ENCODE measurements at places on chromosomes 16 and 17.

DNA sequence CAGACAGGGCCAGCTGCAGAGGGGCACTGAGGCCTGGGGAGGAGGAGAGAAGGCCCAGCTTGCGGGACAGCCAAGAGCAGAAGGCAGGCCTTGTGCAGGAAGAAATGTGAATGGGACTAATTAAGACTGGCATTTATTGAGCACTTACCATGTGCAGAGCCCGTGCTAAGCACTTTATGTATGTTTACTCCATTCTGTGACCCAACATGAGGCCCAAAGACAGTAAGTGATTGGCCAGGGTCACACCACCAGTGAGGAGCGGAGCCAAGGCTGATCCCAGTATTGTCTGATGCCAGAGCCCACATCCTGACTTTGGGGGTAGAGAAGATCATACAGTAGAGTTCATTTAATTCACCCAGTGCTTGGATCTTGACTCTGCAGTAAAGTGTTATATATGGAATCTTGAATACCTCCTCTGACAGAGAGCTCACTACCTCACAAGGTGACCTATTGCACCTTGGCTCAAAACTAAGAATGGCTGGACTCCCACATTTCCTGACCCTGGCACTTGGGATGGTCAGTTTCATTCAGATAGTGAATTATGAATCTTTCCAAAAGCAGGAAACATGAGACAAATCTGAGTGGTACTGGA is 13.6 kb downstream of the KATNB1 start:
- DNase-seq: no peak

DNA sequence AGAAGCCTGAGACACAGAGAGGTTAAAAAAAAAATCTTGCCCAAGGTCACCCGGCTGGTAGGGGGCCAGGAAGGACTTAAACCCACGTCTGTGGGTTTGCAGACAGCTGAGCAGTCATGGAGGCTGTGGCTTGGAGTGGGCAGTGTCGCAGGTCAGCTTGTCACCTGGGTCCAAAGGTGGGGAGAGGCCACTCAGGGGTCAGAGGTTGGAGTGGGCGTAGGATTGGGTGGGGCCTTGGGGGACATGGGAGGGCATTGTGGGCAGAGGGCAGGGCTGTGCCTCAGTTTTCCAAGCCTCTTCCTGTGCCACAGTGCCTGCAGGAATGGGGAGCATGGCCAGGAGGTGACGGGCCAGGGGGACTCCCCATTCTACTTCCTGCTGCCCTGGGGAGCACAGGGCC is 2.0 kb upstream of the NDRG4 start:
- DNase-seq: no peak

- no peak for DNase-seq
These were observed 39.4 kb upstream of the PHB1 start for GRCh38 chr17:49454050-49454449.

- no peak for DNase-seq
These were observed 30.0 kb downstream of the SDK2 start for GRCh38 chr17:73614256-73614655.

DNA sequence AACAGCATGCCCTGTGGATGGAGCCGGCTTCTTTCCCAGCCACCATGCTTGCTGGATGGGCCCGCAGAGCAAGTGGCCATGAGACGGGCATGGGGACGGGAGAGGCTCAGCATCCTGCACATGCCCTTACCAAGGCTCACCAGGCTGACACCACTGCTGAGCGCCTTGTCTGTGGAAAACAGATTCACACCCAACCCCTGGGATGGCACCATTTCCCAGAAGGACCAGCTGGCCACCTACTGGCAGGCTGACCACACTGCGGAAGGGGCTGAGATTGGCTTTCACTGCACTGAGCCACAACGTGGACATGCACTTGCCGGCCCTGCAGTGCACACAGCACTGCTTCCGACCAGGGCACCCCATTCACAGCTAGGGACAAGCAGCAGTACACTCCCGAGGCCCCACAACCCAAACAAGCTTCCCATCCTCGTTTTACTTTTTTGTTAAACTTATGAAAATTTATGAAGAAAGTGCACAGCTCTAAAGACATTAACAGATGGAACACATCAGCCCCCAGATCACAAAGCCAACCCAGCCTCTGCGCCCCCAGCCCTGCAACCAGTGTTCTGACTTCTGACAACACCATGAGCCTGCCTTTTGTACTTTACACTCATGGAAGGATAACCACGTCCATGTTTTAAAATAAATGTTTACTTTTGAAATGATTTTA is 13.9 kb upstream of the KRTAP17-1 start:
- no peak for DNase-seq

- DNase-seq: no peak
These were observed 58.0 kb downstream of the GOSR1 start for GRCh38 chr17:30534938-30535921.

- DNase-seq: no peak
These were observed 79.0 kb downstream of the HAPSTR1 start for GRCh38 chr16:9170470-9170869.

DNA sequence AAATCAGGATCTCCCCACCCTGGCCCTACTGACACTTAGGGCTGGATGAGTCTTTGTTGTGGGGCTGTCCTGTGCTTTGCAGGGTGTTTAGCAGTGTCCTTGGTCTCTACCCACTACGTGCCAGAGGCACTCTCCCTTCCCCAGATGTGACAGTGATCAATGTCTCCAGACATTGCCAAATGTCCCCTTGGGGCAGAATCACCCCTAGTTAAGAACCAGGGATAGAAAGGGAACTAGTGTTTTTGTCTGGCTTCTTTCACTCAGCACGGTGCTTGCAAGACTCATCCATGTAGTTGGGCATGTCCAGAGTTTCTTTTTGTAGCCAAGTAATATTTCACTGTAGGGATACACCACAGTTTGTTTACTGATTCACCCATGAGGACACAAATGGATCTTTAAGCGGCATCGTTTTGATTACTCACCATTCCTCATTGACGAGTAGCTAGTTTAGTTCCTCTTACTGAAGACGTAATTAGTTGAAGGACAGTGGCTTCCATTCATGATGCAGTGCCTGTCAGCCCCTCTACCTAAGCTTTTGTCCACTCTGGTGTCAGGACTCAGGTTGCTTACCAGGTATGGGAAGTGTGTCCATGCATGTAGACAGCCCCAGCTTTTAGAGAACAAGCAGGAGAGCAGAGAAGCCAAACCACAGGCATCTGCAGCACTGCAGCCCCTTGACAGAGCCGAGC is 26.0 kb upstream of the ITGB4 start:
- no peak for DNase-seq

- no peak for DNase-seq
These were observed 17.9 kb upstream of the NDEL1 start for GRCh38 chr17:8417806-8418205.

DNA sequence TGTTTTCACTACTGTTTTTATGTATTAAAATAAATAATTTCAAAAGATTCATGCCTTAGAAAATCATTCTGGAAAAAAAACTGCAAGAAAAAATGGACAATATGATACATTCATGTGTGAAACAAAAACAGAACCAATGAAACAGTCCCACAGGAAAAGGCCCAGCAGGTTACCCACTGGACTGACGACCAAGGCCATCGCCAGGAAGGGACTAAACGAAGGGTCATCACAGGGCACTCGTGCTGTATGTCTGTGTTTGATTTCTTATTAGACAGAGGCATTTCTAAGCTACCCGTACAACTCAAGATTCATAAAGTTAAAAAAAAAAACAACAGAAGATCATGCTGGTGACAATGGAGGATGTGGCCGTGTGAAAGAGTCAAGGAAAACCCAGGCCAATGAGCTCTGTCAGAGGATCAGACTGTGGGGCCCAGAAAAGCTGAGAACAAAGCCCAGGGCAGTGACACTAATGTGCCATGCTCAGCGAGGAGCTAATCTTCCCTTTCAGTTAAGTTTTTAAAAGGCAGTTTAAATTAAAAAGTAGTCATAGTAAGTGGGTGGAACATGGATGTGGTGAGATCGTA is 31.8 kb downstream of the NSMCE1 start:
- DNase-seq: no peak

DNA sequence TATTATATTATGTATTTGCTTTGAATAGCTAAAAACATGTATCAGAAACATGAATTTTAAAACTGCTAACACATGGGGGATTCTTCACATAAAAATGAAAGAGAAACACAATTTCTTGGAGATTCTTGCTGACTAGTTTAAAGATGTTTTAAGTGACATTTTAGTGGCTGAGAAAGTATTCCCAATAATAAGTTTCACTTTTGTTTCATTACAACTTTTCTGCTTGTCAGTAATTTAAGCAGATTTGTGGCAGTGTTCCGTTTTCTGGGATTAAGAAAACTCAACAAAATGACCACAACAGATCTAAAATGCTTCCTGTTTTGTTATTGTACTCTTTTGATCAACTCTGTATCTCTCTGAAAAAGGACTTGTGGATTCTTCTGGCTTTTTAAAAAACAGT is 75.9 kb downstream of the NLK start:
- no peak for DNase-seq

- DNase-seq: no peak
These were observed 25.3 kb upstream of the PHAF1 start for GRCh38 chr16:67084345-67085028.

DNA sequence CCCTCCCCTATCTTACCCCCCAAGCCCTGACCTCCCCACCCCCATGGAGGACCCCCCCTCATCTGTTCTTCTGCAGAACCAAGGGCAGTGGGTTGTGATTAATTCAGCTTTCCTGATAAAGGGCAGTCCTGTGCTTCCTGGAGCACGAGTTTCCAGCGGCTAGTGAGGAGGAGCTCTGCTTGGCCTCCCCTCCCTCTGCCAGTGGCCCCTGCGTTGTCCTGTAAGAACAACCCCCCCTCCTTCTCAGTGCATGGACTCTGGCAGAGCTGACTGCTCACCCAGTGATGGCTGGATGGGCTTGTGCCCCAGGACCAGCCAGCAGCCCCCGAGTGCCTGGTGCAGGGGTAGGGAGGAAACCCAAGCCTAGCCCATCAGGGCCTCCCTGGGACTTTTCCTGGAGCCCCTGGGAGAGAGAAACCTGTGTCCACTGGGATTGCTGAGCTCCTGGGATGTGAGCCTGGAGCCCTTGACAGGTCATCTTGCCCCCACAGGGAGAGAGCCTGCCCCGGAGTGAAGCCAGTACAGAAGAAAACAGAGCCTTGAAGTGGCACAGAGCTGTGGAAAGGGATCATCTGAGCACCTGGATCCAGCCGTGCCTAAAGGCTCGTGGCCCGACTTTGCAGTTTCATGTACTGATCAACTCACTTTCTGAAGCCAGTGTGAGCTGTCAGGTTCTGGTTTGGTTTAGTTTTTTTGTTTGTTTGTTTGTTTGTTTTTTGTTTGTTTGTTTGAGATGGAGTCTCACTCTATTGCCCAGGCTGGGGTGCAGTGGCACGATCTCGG is 26.5 kb downstream of the MMP15 start:
- DNase-seq: no peak

DNA sequence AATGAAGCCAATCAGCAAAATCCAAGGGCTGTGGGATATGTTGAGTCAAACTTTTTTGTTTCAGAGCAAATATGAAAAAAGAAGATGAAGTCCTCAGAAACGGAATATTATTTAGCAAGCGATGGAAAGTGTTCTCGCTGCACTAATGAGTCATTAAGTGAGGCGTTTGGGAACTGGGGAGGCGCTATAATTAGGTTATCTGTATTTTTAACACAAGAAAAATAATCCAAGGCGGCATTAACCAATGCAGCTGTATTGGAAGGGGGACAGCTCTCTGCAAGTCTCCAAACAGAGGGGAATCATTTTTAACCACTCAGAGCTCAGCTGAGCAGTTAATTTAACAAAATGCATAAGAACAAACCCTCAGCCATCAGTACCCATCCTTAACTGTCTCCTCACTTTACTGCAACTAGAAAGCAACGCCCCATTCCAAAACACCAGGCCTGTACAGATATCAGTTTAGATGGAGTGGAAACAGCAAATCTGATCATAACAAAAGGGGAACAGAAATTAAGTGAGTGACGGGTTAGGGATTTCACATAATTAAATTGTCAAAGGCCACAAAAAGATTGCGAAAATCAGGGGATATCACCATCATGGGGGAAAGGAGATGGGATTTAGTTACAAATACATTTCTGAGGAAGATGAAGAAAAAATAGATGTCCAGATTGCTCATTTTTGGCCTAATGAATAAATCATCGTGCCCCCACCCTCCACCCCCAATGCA is 211.0 kb upstream of the TOX3 start:
- DNase-seq: no peak

- DNase-seq: no peak
These were observed 88.7 kb downstream of the HS3ST3A1 start for GRCh38 chr17:13513039-13513405.

GRCh38 chr16:55592306-55592705 is 25.8 kb downstream of the CAPNS2 start:
- no peak for DNase-seq
